ENCODE measurements at places on chromosomes 4 and X.

DNA sequence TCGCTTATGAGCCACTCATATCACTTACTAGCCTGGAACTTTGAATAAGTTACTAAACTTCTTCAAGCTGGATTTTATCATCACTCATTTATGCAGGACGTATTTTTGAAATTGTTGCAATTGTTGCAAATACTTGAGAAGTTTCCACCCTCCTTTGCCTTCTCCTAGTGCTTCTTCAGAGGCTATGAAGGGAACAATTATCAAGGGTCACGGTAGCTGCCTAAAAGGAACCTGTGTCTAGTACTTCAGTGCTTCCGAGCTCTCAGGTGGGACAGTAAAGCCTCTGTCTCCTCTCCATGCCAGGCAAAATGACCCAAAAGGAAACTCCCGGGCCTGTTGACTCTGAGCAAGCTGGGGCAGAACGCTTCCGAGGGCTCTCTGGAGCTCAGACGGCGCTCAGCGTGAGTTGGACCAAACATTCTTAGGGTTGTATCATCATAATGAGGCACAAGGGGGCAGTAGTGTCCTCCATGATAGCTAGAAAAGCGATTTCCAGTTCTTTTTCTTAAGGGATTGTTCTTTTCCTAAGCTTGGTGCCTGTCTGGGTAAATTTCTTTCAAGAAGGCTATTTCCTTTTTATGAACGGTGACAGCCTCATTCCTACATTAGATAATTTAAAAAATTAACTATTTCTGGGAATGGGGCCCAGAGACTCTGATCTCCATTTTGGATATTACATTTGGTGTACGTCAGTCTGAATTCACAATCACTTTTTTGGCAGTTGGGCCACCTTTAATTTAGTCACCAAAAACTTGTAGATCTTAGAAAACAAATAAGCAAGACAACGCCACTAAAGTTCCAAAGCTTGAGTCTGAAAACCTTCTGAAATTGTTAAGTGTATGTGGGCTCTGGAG, 73.1 kb downstream of the PACRGL start:
- peak; percentile 84 for DNase-seq

DNA sequence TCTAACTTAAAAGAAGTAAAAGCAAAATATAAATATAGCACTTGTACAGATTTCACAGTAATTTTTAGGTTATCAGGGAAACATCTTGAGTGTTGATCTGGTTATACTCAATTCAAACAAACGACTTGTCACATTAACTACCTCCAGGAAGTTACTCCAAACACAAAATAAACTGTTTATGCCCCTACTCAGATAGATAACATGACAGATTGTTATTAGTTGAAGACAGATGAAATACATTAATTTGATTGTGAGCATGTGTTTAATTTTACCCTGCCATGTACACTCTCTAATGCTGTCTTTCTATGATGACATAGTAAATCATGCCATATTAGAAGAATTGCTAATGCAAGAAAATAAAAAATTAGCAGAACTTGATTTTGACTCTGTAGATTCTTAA, 88.0 kb downstream of the RAB28 start:
- peak; percentile 2 for DNase-seq

GRCh38 chr4:184255361-184255760, 37.7 kb upstream of the ENPP6 start:
- peak; percentile 15 for DNase-seq

DNA sequence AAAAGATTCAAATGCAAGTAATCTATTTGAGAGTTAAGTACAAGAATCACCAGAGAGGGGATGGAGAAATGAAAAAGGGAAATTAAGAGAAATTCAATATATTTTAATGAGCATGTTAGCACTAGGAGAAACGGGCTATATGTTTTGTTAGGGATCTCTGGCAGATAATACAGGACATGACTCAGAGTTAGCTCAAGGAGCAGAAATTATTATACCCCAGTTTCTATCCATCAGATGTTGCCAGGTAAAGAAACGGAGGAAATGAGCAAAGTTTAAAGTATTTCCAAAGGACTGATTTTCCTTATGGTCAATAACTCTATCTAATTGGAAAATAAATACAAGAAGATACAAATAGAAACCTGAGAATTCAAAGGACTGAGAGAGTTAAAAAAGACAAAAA, 867.6 kb downstream of the TRAM1L1 start:
- no peak for DNase-seq

DNA sequence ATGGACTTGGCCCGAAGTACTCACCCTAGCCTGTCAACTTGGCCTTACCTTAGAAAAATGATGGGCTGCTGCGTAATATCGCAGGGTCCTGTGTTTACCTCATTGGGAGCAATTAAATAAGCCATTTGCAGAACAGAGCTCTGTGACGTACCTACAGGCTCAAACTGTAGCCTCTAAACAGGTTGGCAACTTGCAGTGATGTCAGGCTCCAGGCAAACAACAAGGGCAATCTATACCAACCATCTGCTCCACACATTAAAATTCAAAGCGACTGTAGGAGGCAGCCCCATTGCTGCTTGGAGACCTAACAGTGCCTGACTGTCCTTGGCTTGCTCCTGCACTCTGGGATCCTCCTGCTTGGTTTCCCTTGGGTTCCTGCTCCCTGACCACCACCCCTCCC, 17.2 kb downstream of the VGLL1 start:
- no peak for DNase-seq

DNA sequence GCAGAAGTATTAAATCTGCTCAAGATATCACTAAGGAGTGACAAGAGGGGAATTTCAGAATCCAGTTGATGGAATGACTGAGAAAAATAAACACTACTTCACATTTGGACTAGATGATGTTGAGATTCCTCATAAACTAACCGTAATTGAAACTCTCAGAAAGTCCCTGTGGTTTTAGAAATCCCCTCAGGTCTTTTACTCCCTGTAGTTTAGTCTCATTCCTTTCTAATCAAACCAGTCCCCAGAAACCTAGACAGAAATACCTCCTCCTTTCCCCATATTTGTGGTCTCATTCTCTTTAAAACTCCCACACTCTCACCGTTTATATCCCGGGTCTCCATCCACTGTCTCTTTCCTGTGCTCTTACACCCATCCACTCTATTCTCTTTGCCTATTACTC, 15.0 kb upstream of the TLR1 start:
- no peak for DNase-seq
